ENCODE measurements at places on chromosomes 3 and 15.

DNA sequence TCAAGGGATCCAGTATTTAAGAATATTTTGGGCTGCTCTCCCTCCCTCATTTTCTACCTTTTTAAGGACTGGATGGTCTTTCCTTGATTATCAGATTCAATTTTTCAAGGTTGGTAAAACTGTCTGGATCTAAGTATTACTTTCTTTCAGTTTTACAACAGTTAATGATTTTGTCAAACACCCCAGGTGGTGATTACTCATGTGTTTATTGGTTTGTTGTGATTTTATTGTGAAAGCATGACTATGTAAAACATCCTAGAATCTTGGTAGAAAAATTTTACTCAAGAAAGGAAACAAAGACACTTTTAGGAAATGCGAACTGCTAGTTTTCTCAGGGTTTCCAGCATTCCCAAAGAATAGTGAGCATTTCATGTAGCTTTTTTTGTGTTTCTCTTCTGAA is 7.3 kb downstream of the GTF2E1 start:
- DNase-seq, result no peak

DNA sequence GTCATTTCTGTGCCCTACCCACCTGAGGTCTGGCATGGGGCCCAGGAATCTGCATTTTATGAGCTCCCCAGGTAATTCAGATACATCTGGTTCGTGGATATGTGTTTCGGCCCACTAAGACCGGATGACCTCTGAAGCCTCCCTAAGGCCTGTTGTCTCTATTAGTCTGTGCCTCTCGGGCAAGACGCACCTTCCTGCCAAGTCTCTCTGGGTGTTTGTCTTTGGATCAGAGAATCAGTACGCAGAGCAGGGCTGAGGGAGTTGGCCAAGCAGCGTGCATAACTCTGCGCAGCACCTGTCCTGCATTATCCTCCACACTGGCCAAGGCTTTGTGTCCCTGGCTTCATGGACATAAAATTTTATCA is 181.0 kb downstream of the THSD4 start:
- DNase-seq, result no peak

DNA sequence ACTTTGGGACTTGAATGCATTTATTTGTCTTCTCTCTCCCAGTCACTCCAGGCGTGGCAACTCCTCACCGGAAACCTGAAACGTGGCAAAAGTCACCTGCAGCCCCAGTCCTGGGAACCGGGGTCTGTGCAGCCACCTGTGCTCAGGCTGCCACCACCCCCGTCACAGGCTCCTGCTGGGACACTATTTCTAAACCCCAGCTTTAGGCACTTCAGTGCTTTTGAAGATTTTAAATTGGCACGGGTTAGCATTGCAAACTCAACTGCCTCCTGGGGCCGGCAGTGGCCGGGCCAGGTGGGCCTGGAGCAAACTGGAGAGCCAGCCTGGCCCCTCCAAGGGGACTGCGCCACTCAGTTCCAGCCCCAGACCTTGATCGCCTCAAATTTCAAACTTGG is 146.7 kb upstream of the IQSEC1 start:
- DNase-seq, result no peak

DNA sequence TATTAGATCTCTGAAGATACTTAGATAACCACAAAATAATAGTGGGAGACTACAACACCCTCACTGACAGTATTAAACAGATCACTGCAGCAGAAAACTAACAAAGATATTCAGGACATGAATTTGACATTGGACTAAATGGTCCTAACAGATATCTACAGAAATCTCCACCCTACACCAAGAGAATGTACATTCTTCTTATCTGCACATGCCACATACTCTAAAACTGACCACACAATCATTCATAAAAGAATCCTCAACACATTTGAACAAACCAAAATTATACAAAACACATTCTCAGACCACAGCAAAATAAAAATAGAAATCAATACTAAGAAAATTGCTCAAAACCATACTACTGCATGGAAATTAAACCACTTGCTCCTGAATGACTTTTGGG is 116.3 kb downstream of the DTWD1 start:
- no peak for DNase-seq

DNA sequence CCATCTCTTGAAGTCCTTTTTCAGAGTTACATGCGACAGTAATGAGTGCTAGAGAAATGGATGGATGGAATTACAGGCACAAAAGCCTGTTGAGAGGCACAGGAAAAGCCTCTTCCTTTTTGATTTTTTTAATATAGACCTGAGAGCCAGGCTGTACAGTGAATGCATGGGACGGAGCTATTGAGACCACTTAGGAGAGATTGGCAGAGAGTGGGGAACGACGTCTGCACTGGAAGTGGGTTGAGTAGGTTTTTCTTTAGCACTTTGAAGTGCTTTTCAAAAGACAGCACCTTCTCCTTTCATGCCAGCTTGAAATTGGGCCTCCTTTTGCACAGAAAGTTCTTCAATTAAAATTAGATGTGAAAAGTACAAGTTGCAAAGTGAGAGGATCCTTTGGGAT is 37.0 kb downstream of the GLDN start:
- DNase-seq, result no peak

- peak; percentile 98 for DNase-seq
These were observed 121.4 kb upstream of the PHLDB2 start for GRCh38 chr3:111737706-111738086.

GRCh38 chr3:140097874-140098635 is 163.1 kb downstream of the CLSTN2 start:
- DNase-seq, result no peak

DNA sequence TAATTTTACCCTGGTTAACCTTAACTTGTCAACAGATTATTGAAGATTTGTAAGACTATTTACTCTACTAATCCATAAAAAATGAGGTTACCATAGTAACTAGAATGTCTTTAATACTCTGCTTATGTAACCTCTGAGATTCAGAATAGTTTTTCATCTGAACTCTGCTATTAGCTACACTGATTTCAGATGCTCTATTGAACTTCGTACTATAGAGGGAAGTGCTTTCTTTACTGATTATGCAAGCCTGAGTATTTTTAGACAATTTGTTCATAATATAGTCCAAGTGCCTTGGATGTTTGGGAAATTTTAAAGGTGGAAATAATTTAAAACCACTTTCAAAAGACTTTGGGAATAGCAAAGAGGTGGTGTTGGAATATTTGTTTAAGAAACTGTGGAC is 107.9 kb upstream of the GBE1 start:
- DNase-seq, result no peak

- no peak for DNase-seq
These were observed 68.5 kb upstream of the SLC2A2 start for GRCh38 chr3:171095063-171095462.

DNA sequence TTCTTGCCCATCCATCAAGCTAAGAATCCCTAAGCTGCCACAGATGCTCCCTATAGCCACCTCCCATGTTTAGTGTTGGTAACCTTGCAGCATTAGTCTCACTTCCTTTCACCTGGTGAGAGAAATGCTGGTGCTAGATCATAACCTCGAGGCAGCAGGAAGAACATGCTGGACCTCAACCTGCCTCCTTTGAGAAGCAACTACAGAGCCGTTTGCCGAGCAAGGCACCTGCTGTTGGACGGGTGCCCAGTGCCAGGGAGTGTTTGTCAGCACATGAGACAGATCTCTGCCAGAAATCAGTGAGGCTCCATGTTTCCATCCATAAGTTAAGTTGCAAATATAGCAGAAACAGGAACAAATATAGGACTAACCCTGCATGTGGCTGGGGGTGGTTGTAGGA is 955.7 kb downstream of the TUSC7 start:
- DNase-seq, result no peak

DNA sequence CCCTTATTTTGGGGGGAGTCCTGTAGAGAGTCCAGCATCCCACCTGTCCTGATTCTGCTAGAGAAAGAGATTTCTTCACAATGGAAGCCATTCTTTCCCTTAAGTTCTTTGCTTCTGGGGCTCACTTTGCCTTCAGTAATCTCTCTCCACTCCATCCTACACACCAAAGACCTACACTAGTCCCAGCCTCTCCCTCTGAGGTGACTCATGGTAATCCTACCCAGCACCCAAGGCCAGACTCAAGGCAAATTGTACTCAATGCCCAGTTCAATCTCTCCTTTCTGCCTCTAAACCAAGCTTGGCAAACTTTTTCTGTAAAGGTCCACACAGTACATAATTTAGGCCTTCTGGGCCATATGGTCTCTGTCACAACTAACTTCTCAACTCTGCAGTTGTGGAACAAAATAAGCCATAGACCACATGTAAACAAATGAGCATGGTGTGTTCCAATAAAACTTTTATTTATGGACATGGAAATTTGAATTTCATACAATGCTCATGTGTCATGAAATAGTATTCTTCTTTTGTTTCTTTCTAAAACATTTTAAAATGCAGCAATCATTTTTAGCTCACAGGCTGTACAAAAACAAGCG is 72.5 kb downstream of the MRPL46 start:
- DNase-seq, result no peak

- DNase-seq, result no peak
These were observed 21.9 kb downstream of the THOC7 start for GRCh38 chr3:63841704-63842103.

GRCh38 chr3:58573640-58574039 is 3.6 kb downstream of the FAM107A start:
- DNase-seq, result no peak

- DNase-seq, result peak; percentile 31
These were observed 10.2 kb downstream of the EDEM1 start for GRCh38 chr3:5197470-5198312.

GRCh38 chr15:77581896-77582569 is 50.7 kb downstream of the LINGO1 start:
- DNase-seq, result no peak

- DNase-seq, result peak; percentile 66
These were observed 93.9 kb downstream of the RBPMS2 start for GRCh38 chr15:64681424-64682024.

- no peak for DNase-seq
These were observed 163.1 kb downstream of the TUSC7 start for GRCh38 chr3:116872688-116873087.

GRCh38 chr3:157294953-157295352 is 135.0 kb upstream of the CCNL1 start:
- no peak for DNase-seq

DNA sequence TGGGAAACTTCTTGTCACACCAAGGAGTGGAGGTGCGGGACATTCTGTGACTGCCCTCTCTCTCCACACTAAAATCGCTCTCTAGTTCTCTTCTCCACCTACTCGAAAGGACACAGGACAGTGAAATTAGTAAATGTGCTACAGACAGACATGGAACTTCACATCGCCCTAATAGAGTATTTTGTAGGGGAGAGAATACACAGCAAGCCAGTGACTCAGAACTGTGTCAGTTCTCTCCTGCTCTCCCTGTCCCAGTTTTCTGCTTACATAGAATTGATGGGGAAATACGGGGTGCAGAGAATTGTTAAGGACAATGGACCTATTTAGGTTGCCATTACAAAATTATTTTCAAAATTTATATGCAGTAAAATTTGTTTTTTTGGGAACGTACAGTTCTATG is 159.6 kb upstream of the GADL1 start:
- DNase-seq, result no peak

DNA sequence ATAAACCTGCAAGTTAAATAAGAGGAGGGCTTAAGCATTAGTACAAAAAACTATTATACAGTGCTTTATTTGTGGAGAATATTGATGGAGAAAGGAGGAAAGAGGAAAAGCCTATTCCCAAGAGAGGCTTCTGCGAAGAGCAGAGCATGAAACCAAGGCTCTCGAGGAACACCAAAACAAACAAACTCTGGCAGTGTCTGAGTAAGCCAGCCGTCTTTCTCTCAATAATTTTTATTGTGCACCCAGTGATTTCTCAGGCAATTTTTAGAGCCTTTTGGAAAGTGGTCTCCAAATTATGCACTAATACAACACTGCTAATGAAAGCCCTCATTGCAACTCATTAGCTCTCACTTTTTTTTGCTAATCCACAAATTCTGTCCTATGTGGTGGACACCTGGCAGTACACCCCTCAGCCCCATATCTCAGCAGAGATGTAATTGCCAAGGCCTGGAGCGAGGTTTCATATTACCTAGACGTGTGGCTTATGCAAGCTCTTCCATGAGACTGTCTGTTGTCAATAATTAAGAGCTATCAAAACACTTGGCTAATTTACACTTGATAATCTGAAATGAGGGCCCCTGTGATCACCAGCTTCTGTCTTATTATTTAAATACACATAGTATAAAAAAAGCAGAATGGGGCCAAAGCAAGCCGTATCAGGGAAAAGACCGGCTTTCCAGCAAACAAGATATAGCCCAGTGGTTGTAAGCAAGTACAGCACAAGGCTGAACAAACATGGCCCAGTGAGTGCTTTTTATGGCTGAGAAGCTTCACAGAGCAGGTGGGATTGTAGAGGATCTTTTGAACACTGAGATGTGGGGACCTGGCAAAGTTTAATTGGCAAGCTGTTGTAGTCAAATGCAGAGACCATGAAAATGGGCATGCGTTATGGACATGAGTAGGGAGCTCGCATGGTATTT is 216.9 kb downstream of the ROBO2 start:
- no peak for DNase-seq

Data from H4 (cell line).